Stimulated activated CD8-positive, alpha-beta memory T cell treated with anti-CD3 and anti-CD28 coated beads, Interleukin-7, amount 100 ng/mL, for 1 hour (primary cell): ENCODE measurements at places on chromosomes 4 and X.

- DNase-seq = no peak
Observed at GRCh38 chr4:173332963-173333657, 1.0 kb downstream of the HMGB2 start.

DNA sequence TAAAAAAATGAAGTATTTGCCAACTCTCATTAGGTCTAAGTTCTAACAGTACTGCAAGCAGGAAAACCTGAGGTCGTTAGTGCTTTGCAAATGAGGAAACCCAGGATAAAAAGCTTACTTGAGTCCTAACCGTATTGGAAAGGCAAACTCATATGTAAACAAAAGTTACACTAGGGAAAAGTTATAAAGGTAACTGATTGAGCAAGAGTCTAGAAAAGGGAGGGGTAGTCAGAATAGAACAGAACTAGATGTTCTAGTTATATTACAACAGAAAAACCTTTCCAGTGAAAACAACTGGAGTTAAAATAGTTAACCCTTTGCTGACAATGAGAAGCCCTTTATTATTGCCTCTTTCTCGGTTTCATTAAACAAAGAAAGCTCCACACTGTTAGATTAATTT, 66.4 kb upstream of the MAOA start:
- no peak for DNase-seq

DNA sequence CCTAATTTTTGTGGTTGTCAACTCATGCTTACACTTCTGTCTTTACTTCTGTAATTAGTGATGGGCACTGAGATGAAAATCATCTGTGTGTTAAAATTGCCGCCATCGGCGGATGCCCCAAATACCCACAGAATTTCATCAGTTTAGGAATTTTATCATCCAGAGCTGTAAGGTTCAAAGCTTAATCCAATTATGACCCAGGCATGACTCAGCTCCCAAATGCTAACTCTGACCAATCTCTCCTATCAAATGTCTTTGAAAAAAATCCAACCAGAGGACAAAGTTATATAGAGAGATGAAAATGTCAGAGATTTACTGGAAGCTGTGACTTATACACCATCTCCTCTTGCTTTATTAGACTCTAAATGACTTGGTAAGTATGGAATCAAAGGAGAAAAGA, 1048.7 kb upstream of the PRKX start:
- no peak for DNase-seq

DNA sequence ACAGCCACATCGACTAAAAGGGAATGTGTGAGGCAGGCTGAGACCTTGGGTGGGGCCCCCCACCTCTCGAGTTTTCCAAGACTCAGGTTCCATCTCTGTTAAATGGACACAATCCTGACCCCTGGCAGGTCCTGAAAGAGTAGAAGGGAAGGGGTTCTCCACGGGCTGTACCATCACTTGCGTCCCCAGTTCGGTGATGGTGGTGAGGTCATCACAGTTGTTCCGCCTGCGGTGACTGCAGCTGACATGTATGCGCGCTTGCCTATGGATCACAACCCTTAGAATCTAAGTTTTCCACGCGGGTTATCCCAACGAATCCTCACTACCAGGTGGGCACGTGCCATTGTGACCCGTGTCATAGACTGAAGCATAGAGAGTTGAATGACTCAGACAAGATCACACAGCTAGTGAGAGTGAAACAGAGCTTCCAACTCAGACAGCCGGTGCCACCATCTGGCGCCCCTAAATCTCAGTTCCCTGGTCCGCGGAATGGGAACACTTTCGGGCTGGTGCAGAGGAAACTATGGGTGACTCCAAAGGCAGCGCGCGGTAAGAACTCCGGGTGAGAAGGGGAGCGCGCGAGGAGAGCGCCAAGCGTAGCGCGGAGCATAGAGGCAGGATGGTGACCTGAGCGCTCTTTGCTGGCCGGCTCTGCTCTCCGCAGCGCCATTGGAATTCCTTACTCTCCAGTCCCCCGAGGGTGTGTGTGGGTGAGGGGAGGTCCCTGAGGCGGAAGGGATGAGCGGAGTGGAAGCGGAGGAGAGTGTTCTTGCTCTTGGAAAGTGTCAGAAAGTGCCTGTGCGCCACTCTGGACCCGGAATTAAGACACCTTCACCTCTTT, 10.5 kb downstream of the MSX1 start:
- DNase-seq = no peak

DNA sequence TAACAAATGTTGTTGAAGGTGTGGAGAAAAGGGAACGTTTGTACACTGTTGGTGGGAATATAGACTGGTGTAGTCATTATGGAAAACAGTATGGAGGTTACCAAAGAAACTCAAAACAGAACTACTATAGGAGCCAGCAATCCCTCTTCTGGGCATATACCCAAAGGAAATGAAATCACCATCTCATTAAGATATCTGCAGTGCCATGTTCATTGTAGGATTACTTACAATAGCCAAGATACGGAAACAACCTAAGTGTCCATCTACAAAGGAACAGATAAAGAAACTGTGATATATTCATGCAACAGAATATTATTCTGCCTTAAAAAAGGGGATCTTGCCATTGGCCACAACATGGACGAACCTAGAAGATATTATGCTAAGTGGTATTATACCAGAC, 22.2 kb downstream of the APBB2 start:
- no peak for DNase-seq

- no peak for DNase-seq
Observed at GRCh38 chr4:101191302-101192098, 155.8 kb downstream of the PPP3CA start.

GRCh38 chrX:134481339-134481738, 21.4 kb downstream of the HPRT1 start:
- no peak for DNase-seq

GRCh38 chr4:188289531-188290125, 150.4 kb downstream of the TRIML1 start:
- DNase-seq = no peak

DNA sequence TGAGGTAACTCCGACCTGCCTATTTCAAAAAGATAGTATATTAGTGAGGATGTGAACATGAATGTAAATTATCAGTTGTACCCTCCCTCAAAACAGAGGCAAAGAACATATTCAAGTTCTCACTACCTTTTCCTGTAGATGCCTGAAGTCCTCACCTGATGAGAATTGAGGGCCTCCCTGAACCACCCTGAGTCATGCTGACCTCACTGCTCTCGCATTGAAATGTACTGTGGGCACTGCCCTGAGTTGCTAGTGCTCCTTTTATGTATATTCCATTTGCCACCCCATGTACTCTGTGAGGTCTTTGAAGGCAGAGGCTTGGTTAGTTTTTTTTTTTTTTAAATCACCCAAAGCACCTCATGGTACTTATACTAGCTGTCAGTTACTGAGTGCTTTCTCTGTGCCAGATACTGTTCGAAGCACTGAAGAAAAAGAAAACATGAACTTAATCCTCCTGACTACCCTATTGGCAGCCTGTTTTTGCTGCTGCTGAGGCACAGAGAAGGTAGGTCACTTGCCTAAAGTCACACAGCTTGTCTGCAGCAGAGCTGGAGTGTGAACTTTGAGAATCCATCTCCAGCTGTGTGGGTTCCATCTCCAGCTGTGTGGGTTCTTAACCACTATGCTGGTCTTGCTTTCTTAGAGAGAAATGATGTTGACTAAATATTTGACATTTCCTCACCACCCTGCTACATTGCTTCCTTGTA, 253.1 kb upstream of the GPC4 start:
- DNase-seq = no peak
